ENCODE measurements at places on chromosomes 7 and 10.

DNA sequence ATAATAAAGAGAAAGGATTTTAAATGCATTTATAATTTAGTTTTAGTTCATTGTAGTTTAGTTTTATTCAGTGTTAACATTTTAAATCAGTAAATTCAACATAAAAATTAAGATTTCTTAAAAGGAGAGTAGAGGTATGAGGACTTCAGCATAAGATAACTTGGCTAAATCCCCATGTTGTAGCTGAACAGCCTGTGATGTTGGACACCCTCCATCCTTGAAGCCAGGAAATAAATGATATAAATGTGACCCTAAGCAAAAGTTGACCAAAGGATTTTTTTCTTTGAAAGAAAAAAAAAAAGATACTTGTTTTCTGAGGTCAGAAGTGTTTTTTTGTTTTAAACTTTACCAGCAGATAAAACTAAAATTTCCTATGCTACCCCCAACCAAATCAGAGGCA, 48.7 kb downstream of the GNAI1 start:
- no peak for DNase-seq

GRCh38 chr10:44468525-44468924, 83.6 kb upstream of the CXCL12 start:
- no peak for DNase-seq

GRCh38 chr7:46695051-46695708, 774.1 kb upstream of the IGFBP3 start:
- no peak for DNase-seq

GRCh38 chr7:30785786-30786185, 14.6 kb downstream of the MINDY4 start:
- no peak for DNase-seq

GRCh38 chr7:130695840-130696239, 9.5 kb upstream of the TSGA13 start:
- DNase-seq = no peak

- peak; percentile 25 for DNase-seq
Observed at GRCh38 chr7:45689011-45689796, 115.0 kb downstream of the ADCY1 start.

DNA sequence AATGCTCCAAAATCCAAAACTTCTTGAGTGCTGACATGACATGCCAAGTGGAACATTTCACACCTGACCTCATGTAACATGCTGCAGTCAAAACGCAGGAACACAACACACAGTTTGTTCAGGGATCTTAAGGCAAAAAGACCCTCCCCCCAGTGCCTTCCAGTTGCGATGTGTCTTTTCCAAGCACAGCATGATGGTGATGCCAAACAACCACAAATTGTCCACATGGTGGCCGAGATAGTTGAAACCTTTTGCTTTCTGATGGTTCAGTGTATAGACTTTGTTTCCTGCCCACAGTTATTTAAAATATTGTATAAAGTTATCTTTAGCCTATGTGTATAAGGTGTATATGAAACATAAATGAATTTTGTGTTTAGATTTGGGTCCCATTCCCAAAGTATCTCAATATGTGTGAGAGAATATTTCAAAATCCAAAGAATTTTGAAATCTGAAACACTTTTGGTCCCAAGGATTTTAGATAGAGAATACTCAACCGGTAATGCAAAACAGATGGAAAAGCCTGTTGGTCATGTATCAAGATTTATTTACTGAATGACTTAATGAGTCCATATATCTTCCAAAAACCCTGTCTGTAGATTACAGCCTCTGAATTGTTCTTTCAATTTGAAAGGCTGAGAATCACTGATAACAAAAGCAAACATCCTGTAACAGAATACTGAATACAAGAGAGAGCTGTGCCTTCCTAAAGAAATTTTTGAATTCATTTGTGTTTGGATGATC, 93.4 kb upstream of the OIT3 start:
- DNase-seq = peak; percentile 62

DNA sequence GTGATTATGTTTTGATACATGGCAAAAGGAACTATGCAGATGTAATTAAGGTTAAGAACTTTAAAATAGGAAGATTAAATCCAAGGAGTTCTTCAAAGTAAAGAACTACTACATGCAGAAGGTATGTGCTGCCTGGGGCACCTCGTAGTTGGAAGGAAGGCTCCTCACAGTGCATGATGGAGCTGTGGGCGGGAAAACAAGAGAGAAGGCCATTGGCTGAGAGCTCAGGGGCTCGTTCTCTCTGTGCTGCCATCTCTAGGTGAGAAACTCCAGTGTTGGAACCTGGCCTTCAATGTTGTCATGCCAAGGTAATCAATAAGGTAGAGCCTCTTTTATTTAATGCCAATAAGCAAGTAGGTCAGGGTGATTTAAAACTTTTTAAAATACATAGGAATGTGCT, 391.4 kb upstream of the ETV1 start:
- DNase-seq = no peak

DNA sequence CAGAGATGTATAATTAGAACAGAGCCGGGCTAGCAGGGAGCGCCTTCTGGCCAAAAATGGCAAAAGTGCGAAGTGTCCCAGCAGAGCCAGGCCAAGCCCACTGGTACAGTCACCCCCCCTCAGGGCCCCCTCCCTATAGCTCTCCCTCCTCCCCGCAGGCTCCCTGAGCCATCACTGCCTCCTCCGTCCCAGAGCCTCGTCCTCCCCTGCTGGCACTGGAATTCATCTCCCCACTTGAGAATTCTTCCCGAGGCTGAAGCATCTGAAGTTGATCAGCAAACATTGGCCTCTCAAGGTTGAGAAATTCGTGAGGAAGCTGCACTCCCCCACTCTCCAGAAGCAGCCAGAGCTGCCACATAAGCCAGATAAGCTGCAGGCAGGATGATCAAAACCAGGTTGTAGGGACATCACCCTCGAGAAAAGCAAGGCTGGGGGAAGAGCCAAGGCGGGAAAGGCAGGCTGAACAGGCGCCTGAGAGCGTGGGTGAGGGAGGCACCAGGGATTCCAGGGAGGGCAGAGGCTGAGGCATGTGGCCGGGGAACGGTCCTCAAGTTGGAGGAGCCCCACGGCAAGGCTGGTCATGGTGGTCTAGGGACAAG, 23.4 kb downstream of the CAMK2G start:
- DNase-seq = peak; percentile 96

- no peak for DNase-seq
Observed at GRCh38 chr7:77799078-77799964, 748 bp downstream of the PHTF2 start.

DNA sequence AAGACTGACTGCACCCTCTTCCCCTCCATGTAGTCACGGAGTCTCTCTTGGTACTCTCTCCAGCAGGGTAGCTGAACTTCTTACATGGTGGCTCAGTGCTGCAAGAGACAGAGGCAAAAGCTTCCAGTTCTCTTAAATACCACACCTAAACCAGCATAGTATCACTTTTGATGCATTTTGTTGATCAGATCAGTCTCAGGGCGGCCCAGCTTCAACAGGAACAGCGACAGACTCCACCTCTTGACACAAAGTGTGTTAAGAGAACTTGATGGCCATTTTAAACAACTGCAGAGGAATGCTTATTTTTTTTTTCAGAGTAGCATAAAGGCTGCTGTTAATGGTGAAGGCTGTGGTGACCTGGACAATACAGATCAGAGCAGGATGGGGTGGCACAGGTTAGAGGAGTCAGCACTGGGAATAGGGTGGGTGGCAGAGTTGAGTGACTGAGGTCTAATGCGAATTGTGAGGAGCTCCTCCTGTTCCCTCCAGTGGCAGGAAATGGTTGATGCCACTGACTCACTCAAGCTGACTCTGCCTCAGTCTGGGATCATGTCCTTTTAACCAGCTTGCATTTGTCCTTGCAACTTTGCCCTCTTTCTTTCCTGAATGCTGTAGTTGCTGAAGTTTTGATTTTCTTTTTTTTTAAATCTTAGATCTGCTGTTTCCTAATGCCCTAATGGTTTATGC, 17.3 kb downstream of the MGAM start:
- no peak for DNase-seq

- no peak for DNase-seq
Observed at GRCh38 chr7:75639886-75640190, 98.9 kb downstream of the HIP1 start.

DNA sequence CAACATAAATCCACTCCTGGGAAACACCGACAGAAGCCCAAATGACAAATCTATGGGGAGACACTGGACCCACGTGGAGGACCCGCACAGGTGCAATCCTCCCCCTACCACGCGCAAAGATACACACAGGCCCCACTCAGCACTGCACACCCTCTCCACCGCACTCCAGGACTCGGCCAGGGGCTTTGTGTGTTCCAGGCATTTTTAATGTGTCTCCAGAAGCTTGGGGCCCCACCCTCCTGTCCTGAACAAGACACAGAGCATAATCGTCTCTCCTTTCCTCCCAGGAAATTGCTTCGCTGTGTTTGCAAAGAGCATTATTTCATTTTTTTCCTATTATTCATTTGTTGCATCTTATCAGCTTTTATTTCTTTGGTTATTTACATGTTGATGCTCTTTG, 82.8 kb downstream of the GLI3 start:
- no peak for DNase-seq

- DNase-seq = no peak
Observed at GRCh38 chr10:78899098-78899754, 169.5 kb upstream of the ZMIZ1 start.

GRCh38 chr7:74183653-74184450, 9.7 kb downstream of the EIF4H start:
- DNase-seq = no peak

DNA sequence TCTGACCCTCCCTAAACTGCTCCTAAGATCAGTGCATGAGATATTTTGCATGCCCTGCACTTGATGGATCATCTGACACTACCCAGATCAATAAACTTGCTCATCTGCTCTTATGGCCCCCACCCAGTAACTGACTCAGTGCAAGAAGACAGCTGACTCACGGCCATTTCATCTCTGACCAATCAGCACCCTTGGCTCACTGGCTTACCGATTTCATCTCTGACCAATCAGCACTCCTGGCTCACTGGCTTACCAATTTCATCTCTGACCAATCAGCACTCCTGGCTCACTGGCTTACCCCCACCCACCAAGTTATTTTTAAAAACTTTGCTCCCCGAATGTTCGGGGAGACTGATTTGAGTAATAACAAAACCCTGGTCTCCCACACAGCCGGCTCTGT, 37.2 kb upstream of the OPTN start:
- DNase-seq = no peak

GRCh38 chr10:131227163-131227740, 84.3 kb downstream of the TCERG1L start:
- no peak for DNase-seq

- DNase-seq = no peak
Observed at GRCh38 chr10:22853906-22854447, 73.9 kb upstream of the ARMC3 start.

DNA sequence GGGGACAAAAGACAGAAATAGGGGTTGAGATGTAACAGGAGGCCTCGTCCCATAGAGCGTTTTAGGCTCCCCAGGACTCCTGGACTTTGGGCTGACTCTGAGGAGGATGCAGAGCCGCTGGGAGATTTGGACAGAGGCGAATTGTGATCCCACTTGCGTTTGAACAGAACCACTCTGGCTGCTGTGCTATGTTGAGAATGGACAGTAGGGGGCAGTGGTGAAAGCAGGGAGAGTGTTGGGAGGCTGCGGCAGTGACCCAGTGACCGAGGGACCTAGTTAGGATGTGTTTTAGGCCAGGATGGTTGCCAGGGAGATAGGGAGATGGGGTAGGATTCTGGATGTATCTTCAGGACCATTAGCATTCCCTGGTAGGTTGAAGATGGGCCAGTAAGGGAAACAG, 271.6 kb downstream of the CCDC3 start:
- no peak for DNase-seq

DNA sequence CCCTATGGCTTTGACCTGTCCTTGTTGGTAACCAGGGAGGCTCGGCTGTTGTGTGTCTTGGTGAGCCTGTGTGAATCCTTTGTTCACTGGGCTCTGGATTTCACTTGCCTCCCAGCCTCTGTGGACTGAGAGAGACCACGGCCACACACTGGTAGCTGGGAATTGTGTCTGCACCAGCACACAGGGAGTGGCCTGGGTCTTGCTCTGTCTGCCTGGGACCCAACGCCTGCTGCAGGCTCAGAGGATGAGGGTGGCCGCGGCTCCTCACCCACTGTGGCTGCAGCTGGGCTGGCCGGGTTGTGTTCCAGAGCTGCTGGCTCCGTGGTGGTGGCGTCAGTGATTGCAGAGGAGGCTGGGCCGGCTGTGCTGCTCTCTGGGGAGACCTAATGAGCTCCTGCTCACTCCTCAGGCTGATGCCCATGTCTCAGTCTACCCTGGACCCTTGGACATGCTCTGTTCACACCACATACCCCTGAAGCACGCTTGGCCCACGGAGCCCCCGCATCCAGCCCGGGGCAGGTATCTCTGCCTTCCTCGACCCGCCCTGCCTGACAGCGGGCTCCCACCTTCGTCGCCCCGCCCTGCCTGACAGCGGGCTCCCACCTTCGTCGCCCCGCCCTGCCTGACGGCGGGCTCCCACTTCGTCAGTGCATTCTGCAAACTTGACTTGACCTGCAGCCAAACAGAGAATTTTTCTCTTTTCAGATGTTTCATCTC, 328.5 kb downstream of the ADARB2 start:
- DNase-seq = no peak

DNA sequence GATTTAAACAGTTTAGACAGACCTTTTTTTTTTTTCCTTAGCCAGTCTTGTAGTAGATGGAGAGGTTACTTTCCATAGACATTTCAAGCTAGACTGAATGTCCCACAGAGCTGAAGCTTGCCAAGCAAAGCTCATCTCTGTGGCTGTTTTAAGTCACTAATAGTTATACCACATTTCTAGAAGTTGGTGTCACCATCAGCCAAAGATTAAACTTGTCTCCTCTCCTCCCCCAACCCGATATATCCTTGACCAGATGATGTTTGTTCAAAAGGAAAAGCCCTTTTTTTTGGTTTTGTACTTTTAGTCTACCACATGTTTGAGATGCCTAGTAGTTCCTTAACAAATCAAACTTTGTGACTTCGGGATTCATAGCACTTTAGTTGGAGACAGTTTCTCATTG, 66.1 kb downstream of the ADD3 start:
- no peak for DNase-seq

DNA sequence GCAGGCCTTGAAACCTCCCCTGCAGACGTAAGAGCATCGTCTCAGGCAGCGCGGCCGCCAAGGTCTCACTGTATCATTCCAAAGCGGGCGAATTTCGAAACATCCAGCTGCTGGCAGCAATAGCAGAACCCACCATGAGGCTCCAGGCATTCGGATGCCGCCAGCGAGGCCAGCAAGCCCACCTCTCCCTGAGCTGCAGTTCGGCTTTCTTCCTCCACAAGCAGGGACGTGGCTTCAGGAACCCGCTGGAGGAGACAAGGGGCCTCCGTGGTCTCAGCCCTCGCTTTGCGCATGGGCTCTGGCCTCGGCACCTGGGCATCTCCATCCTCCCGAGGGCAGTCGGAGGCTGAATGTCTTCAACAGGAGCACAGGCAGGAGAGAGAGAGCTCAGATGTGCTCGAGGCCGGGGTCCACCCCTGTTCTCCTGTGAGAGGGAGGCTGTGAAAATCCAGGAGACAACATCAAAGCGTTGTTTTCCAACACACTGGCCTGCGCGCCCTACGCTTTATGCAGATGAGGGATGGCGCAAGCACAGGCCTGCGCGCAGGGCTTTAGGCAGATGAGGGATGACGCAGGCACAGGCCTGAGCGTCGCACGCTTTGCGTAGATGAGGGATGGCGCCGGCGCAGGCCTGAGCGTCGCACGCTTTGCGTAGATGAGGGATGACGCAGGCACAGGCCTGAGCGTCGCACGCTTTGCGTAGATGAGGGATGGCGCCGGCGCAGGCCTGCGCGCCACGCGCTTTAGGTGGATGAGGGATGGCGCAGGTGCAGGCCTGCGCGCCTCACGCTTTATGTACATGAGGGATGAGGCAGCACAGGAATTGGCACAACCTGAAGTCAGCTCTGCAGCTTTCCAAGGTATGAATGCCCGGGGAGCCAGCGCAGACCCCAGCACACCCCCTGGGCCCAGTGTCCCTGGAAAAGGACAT, 103.2 kb downstream of the WDR37 start:
- DNase-seq = no peak
